CD4-positive, alpha-beta T cell treated with Interleukin-10 for 1 hour (primary cell): ENCODE measurements at places on chromosomes 3 and 15.

DNA sequence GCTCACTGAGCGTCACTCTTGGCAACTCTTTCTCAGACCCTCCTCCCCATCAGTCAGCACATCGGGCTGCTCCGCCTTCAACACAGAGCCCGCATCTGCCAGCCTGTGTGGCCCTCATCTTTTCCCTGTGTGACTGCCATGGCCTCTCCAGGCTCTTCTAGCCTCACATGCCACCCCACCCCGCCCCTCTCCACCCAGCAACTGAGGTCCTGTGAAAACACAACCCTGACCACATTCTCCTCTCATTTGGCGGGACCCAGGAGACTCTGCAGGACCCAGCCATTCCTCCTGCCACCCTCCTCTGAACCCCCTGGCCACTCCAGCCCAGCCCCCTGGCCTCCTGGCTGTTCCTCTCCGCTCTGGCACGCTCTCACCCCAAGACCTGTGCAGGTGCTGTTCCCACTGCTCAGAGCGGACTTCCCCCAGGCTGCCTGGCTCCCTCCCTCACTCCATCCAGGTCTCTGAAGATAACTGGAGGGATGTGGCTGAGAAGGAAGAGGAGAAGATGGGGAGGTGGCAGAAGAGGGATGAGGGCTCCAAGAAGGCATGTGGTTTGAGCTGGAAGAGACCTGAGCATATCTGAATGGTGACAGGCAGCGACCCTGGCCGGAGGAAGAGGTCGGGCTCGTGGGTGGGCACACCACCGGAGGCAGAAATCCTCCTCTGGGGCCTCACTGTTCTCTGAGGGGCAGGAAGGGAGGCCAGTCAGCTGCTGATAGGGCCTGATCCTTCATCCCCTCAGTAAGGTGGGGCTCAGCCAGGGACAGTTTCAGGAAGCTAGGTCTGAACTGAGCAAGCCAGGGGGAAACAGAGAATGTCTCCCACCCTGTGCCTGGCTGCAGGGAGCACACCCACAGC lies 111.2 kb upstream of the RPL32 start:
- DNase-seq, result no peak

GRCh38 chr15:57500979-57501576 lies 90.6 kb upstream of the MYZAP start:
- DNase-seq, result no peak

- no peak for DNase-seq
Measured at GRCh38 chr3:38610934-38611333, 38.6 kb downstream of the SCN5A start.

GRCh38 chr3:101518421-101518871 lies 5.4 kb upstream of the SENP7 start:
- DNase-seq, result peak; percentile 82

DNA sequence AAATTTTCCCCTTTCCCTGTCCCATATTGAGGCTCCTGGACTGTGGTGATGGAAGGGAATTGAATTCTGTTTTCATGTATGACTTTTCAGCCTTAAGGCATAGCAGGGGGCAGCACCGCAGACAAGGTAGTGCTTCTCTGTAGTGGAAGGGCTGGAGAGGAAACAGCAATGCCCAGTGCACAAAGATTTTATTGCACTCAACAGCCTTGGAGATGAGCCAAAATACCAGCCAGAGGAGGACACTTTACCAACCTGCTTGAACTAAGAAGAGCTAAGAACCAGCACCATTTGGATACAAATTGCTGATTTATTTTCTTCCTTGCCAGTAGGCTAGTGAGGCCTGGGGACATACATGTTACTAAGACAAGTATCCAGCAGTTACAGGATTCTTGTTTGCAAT lies 98.7 kb downstream of the KCNMB2 start:
- DNase-seq, result no peak

GRCh38 chr3:81871358-81872155 lies 110.1 kb upstream of the GBE1 start:
- no peak for DNase-seq

- DNase-seq, result no peak
Measured at GRCh38 chr3:124084022-124084881, 92.3 kb upstream of the ROPN1 start.
